Ecto neural progenitor cell (in vitro differentiated cells): ENCODE measurements at places on chromosomes 1 and 21.
A peak's percentile ranks its signal among the peaks of the same experiment; 100 is the strongest.

DNA sequence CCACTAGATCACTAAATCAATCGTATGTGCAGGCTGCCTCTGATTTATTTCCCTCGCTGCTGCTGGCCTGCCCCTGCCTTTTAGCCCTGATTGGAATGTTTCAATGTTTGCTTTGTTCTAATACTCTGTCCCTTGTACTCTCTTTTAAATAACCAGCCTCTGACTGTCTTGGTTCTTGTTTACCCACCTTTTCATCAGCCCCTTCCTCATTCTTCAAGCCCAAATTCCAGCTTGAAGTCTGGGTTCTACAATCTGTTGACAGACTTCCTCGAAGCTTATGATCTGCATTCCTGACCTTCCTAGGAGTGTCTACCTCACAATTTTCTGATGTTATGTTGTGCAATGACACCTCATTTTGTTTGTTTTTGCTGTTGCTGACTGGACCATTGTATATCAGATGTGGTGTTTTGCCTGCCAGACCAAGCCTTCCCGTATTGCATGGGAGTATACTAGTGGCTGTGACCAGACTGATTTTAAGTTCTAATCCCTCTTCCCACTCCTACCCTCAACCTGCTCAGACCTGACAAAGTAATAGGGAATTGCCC is 46.6 kb upstream of the APOBEC4 start:
- no peak for DNase-seq

- DNase-seq = no peak
Observed at GRCh38 chr1:199129247-199129646, 490.4 kb downstream of the PTPRC start.

- DNase-seq = no peak
Observed at GRCh38 chr1:203609979-203610493, 16.6 kb upstream of the ATP2B4 start.

GRCh38 chr1:217211486-217211885 is 419.4 kb downstream of the GPATCH2 start:
- DNase-seq = no peak

- DNase-seq = no peak
Observed at GRCh38 chr1:201593200-201593921, 54.4 kb downstream of the NAV1 start.

DNA sequence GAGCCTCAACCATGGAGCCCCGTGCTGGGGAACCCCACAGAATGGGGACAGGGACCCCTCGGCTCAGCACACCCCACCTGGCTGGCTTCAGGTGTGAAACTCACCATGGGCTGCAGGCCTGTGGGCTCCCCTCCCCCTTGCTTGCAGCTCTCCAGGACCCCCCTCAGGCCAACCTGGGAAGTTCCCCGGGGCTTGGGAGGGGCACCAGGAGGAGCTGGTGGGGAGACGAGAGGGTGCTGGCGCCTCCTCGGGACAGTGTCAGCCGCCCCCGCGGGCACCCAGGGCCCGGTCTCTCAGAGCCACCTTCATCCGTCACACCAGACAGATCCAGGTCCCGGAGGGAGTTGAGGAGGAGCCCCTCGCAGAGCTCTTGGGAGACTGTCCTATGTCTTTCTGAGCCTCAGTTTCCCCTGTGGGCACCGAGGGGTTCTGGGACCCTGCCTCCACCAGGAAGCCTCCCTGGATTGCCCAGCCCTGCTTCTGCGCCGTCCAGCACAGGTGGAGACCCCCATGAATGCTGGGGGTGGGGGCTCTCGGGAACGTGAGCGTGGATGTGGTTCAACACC is 657 bp upstream of the TNFRSF18 start:
- DNase-seq = no peak

DNA sequence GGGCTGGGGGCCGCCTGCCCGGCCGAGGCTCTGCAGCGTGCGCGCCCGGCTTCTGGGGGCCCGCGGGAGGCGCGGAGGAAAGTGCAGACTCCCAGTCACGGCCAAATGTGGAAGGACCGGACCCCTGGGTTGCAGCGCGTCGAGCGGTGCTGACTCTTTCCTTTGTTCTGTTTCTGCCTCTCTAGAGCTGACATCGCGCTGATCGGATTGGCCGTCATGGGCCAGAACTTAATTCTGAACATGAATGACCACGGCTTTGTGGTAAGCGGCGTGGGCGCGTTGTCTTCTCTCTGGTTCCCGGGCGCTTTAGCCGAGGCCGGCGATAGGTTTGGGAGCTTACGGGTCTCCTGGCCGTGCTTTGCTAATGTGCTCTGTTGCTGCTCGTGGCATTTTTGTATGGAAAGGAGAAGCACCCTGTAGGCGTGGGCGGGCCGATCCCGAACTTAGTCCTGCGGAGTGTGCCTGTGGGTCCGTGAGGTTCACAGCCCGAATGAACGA is 629 bp downstream of the PGD start:
- no peak for DNase-seq

- DNase-seq = no peak
Observed at GRCh38 chr1:183432548-183432875, 14.3 kb upstream of the NMNAT2 start.

- DNase-seq = no peak
Observed at GRCh38 chr1:220454155-220454777, 73.7 kb upstream of the MARK1 start.

DNA sequence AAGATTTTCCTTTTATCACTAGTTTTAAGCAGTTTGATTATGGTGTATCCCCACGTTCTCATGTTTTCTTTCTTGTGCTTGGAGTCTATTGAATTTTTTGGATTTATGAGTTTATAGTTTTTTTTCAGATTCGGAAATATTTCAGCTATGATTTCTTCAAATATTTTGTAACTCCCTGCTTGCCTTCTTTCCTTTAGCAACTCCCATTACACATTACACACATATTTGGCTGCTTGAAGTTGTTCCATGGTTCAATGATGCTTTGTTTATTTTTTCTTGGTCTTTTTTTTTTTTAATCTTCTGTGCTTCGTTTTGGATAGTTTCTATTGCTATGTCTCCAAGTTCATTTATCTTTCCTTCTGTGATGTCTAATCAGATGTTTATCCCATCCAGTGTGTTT is 48.5 kb upstream of the WARS2 start:
- no peak for DNase-seq

- no peak for DNase-seq
Observed at GRCh38 chr1:39405358-39405757, 86.1 kb upstream of the BMP8A start.

DNA sequence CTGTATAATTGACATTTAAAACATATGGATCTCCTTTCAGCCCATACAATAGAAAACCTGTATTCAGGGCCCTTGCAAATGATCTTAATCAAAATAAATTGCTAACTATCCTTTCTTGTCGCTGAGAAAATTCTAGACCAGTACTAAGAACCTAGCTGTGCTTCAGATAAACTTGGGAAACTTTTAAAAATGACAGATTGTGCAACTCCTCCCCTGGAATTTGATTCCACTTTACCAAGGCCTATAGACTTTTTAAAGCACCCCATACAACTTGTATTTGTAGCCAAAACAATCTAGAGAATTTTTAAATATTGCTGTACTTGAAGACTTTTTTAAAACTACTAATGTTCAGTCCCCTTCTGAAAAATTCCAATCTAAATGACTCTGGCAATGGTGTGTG is 51.6 kb downstream of the ZNF644 start:
- DNase-seq = no peak

DNA sequence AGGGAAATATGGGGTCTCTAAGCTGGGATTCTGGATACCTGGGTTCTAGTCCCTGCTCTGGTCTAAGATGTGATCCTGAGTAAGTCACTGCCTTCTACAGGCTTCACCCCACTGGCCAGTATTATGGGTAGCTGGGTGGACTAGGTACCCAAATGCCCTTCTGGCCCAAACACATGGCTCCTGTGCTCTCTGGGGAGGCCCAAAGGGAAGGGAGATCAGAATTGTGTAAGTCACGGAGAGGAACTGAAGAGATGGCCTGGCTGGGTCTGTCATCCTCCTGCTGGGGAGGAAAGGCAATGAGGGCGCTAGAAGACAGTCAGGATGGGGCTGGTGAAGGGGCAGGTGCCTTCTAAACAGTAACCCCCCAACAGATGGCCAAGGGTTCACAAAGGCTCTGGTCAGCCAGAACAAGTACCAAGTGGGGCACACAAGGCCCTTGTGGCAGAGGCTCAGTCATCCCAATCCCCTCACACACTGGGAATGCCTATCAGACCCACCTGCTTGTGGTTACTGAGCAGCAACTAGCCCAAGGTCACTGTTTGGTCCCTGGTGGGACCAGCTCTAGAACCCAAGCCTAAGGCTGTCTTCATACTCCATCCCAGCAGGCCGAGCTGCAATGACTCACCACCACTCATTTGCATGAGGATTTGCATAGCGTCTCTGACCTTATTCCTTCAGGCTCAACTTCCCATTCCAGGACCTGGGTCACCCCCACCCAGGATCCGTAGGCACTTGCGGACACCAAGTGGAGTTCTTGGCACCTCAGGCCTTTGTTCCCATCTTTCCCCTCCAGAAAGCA is 9.2 kb downstream of the MEF2D start:
- no peak for DNase-seq

- no peak for DNase-seq
Observed at GRCh38 chr1:151882466-151882865, 26.8 kb downstream of the THEM4 start.

DNA sequence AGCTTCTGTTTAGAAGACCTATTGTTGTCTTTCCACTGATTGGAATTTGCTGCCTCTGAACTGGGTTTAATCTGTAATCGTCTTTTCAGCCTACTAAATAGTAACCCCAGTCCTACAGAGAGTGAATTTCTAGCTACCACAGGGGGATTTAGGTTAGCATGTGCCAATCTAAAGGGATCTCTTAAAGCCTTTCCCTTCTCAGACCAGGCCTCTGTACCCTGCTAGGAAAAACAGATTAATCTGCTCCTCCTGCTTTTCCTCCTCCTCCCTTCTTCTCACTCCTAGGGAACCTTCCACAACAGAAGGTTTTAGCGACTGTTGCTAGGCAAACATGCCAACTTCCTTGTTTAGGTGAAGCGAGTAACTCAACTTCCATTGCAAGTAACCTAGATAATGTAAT is 1.3 kb upstream of the RC3H1 start:
- peak; percentile 54 for DNase-seq

GRCh38 chr1:186974774-186975181 is 146.0 kb downstream of the PLA2G4A start:
- DNase-seq = no peak

DNA sequence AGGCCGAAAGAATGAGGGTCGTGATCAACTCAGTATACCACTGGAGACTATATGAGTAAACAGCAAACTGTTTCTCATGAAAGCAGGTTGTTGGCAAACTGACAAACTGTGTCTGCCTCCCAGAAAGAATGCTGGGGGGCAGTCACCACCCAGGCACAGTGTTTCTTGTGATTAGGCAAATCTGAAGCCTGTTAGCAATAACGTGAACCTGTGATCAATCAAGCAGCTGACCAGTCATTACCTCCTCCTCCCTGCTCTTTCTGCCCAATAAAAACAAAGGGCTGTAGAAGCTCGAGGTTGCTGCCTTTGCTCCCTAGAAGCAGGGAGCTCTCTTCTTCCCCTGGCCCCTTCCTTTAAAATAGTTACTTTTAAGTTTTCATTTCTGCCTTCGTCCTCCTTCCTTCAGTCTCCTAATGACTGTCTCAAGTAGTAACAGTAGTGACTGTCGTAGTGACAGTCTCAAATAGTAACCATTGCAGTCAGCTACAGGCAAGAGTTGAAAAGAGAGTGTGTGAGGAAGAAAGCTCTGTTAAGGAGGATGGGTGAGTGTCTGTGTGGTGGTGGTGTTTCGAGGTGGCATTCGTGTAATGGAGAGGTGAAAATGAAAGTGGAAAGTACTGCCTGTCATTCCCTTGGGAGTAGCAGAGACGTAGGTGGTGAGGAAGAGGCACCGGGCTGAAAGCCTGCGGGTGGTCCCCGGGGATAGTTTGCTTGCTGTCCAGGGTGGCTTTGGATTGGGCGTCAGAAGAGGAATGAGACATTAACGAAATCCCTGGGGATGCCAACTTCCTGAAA is 14.5 kb downstream of the HHAT start:
- DNase-seq = no peak

GRCh38 chr1:204338997-204339396 is 20.7 kb downstream of the PLEKHA6 start:
- no peak for DNase-seq

DNA sequence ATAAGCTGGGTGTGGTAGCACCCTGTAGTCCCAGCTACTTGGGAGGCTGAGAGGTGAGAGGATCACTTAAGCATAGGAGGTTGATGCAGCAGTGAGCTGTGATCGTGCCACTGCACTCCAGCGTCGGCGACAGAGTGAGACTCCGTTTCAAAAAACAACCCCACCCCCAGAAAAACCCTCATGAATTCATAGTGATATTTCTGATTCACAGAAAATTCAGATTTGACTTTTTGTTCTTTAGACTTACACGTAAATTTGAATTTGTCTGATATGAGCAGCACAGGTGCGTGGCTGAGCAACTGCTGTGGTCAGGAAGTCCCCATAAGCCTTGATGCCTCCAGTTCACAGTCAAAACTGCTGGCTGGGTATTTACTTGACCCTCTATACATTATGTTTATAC is 10.0 kb upstream of the MORC3 start:
- no peak for DNase-seq

- no peak for DNase-seq
Observed at GRCh38 chr21:45856906-45857305, 124.7 kb upstream of the COL6A1 start.

DNA sequence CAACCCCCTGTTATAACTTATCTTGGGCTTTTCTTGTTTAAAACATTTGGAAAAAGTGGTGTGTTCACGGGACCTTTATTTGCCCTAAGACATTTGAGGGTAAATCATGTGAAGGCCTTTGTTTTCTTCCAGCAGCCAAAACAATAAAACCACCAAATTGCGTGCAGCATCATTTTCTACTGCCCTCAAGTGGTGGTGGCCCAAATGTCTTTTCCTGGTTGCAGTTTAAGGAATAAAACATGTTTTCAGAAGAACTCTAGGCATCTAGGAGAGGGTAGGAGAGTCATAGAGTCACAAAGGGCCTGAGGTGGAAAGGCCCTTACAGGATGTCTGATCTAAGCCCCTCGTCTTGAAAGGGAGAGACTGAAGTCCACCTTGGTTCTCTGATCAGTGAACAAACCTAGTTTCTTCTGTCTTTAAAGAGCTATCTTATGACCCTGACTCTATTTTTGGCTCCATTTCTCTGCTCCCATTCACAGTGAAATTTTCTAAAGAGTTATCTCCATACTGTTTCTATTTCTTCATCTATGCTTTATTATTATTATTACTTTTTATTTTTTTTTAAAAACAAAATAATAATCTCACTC is 16.0 kb upstream of the EPS15 start:
- DNase-seq = no peak

GRCh38 chr1:147497826-147498225 is 43.5 kb upstream of the BCL9 start:
- no peak for DNase-seq

GRCh38 chr1:88892357-88892877 is 1.1 kb upstream of the GTF2B start:
- no peak for DNase-seq
